ENCODE measurements at places on chromosomes 16 and 17.

GRCh38 chr17:82330322-82331239 is 3.0 kb downstream of the SECTM1 start:
- no peak for DNase-seq

- no peak for DNase-seq
Measured at GRCh38 chr17:32772453-32773025, 104.4 kb downstream of the MYO1D start.

- DNase-seq = no peak
Measured at GRCh38 chr16:4389051-4389955, 17.7 kb downstream of the VASN start.

DNA sequence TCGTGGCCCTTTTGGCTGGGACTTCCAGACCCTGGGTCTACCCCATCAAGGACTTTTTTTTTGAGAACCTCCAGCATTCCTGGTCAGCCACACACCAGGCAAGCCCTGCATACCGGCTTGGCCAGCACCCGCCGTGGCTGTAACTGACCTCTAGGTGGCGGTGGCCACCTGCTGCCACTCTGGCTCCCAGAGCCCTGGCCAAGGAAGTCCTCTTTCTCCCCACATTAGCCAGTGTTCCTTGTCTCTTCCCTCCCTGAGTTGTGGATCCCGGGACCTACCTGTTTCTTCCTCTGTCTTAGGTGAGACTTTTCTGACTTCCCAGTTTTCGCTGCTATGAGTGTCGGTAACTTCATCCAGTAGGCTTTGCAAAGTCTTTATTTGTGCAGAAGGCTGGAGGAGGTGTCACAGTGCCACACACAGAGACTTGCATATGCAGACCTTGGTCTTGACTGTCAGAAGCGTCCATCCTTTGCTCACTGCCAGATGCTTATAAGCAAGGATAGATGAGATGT is 348.3 kb downstream of the CPPED1 start:
- DNase-seq = peak; percentile 72
